ENCODE measurements at places on chromosomes 6 and 20. TPM values are rescaled to one million over a fixed set of nuclear protein-coding genes. Genes with fewer than 3 reads are reported as not detected.

GRCh38 chr20:36950414-36951197 lies 902 bp downstream of the SAMHD1 start:
- DNase-seq, result peak; percentile 36

GRCh38 chr6:14280006-14280510 lies 162.5 kb downstream of the CD83 start:
- no peak for DNase-seq

GRCh38 chr6:6293317-6293716 lies 27.1 kb downstream of the F13A1 start:
- DNase-seq, result no peak

DNA sequence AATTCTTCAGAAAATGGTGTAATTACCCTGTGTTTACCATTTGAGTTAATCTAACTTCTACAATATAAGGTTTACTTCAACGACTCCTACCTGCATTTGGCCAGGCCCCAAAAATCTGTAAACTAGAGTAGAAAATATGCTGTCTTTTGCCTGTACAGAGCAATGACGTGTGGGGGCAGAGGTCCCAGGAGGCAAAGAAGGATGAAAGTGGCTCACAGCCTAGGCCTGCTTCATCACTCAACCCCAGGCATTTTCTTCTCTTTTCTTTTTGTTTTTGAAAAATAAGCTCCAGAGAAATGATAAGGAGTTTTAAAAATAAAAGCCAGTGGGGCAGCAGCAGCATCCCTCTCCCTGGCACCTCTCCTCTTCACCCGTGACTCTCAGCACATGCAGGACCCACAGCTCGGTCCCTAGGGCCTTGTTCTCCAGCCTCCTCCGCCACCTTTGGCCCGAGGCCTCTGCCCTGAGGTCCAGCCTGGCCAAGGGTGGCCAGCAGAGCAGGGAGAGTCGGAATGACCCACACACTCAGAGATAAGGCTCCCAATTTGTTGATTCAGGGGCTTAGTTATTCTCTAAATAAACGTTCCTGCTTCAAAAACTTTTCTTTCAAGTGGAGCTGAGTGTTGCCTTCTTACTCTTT lies 310.3 kb upstream of the RNF24 start:
- DNase-seq, result no peak

DNA sequence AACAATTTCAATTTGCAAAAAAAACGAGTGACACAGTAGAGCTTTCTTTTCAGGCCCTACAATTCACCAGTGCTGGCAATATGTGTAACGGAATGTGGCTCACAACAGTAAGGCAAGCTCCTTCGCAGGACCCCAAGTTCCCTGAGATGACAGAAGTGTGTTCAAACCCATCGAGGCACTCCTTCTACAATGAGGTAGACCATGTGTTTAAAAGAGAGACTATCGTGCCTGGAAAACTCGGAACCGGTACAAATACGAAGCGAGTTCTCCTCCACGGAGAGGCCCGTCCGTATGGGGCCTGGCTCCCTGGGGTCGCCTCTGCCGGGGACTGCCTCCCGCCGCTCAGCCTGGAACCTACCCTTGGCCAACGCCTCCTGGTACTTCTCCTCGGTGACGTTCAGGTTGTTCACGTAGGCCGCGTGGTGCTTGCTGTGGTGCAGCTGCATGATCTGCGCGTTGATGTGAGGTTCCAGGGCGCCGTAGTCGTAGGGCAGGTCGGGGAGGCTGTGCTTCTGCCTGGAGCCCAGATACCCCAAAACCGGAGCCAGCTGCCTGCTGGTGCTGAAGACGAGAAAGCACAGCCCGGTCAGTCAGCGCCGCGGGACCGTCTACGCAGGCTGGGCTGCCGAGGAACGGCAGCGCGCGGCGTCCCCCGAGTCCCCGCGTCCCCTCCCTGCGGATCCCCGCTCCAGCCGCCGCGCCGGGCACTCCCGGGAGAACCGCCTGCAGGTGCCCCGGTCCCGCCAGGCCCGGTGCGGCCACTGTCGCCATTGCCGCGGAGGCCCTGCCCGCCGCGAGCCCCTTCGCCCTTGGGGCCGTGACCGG lies 526 bp downstream of the SOD2 start:
- peak; percentile 78 for DNase-seq

- no peak for DNase-seq
These were observed 151.9 kb upstream of the SLC22A16 start for GRCh38 chr6:110628330-110628729.

- DNase-seq, result no peak
These were observed 163.2 kb downstream of the PDE7B start for GRCh38 chr6:136014454-136015437.

DNA sequence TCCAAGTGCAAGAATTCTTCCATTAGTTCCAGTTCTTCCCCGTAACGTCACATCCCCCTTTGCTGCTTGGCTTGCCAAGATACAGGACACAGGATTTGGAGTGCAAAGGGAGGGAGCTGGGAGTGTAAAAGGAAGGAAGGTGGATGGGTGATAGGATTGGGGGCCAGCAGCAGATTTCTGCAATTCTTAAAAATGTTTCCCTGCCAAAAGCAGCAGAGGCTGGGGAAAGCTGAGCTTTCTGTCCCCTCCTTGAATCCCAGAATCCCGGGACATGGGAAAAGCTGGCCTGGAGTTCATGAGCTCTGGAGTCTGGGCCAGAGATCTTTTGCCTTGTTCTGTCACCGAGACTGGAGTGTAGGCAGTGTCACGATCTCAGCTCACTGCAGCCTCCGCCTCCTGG lies 60.0 kb upstream of the EPB41L1 start:
- no peak for DNase-seq

DNA sequence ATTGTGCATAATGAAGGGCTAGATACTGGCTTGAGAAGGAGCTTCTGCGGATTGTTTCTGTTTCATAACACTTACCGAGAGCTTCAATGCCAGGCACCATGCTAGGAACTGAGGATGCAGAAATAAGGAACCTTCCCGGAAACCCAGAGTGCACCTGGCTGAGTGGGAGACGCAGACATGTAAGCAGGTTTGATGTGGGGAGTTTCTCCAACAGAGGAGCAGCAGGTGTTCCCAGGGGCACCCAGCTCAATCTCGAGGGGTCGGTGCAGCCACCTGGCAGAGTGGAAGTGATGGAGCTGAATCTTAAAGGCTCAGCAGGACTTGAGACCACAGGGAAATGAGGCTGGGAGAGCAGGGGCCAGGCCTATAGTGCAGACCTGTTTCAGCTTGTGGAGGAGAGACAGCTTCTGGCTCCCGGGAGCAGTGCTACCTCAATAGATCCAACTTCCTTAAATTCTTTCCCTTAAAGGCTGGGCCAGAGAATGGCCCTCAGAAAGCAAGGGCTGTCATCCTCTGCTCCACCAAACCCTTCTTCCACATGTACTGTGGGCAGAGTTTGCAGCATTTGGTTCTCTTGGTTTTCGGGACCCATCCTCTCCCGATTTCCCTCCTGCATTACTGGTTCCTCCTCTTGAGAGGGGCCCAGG lies 27.8 kb upstream of the SRC start:
- no peak for DNase-seq

DNA sequence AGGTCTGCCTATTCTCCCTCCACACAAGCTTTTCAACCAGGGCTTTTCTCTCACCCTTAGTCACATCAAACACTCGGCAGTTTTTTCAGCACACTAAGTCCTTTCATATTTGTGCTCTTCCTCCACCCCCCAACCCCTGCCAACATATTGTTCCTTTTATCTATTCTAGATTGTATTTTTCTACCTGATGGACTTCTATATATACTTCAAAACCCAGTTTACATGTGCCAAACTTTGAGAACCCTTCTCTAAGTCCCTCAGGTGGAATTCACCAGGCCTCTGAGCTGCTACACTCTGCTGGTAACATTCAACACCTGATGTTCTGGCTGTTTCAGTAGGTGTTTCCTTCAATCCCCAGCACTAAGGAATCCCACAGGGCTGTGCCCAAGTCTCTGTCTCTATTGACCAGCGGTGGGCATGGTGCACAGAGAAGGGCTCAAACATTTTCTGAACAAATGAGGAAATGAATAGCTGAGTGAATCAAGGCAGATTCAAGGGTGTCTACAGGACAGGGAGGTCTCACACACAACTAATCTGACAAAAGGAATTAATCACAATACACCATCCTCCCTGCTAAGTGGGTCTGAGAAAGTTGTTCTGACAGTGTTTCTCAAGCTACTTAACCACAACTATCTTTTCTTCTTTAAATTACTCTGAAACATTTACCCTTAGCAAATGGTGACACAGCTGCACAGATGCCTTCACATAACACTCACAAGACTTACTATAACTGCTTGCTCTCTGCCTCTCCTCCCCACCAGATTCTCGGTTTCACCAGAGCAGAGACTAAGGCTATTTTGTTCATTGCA lies 166.5 kb downstream of the TSHZ2 start:
- no peak for DNase-seq

GRCh38 chr6:81998432-81998831 lies 246.0 kb upstream of the TENT5A start:
- no peak for DNase-seq

DNA sequence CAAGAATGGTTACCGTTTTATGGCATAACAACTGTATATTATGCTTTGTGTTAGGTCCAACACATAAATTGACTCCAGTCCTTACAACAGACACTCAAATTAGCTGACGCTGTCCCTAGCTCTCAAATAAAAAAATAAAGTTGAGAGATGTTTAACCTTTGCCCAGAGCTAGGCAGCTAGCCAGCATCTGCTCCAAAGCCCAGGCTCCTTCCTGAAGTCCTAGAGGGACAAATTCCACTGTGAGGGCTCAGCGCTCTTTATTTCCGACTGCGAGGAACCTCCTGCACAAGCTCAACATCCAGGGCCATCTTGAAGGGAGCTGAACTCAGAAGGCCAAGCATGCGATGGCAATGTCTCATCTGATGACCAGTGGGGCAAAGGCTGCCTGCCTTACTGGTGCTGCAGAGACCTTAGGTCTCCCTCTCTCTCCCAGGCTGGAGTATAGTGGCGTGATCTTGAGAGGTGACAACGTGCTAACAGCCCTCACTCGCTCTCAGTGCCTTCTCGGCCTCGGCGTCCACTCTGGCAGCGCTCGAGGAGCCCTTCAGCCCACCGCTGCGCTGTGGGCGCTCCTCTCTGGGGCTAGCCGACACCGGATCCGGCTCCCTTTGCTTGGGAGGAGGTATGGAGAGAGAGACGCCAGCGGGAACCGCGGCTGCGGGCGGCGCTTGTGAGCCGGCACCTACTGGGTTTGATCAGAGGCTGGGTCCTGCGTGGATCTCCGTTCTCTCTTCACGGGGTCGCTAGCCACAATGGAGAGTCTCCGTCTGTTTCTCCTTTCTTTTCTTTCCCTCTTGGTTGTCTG lies 24.7 kb upstream of the GFOD1 start:
- DNase-seq, result no peak

- DNase-seq, result no peak
These were observed at the start of gene FRMD1 for GRCh38 chr6:168078943-168079405. FRMD1 (minus strand) TSS chr6:168079212; CDS start chr6:168079094, 118 bp downstream.

DNA sequence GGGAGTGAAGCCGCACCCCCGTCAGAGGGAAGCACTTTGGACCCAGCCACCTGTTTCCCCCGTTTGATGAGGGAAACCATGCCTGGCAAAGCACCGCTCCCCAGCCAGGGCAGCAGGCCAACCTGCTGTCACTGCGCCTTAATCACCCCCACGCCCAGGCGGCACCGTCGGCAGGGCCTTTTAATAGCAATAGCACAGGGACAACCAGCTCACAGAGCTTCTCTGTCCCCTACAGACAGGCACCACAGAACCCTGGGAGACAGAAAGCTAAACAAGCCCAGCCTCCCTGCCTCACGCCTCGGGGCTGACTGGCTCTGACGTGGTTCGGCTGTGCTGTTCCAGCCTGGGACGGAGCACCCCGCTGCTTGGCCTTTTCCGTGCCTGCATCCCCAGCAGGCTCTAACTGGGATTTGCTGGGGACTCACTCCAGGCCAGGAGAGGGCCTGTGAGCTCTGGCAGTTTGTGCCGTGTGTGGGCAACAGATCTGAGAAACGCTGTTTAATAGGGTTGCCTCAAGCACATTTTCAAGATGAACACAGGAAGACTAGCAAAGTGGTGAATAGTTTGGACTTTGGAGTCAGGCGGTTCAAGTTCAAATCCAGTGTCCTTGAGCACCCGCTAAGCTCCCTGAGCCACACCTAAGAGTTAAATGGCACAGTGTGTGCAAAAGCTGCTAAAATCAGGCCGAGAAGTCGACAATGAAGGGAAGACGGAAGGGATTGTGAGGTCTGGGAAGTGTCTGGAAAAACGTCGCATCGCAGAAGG lies 223.8 kb downstream of the NRN1 start:
- no peak for DNase-seq

GRCh38 chr20:64256282-64256935 lies 861 bp downstream of the PCMTD2 start:
- DNase-seq, result no peak

DNA sequence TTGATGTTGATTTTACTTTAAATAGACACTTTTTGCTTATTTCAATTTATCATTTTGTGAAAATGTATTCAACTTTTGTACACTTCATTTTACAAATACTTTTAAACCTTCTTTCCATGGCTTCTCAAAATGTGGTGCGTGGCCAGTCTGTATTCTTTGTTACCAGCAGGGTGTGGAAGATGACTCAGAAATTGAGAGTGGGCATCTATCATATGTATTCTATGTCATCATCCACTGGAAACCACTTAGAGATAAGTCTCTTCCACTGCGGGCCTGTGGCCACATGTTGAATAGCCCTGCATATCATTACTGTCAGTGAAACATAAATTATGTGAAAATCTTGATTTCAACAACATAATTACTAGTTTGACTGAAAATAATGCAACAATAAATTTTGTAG lies 52.6 kb upstream of the MC3R start:
- no peak for DNase-seq

DNA sequence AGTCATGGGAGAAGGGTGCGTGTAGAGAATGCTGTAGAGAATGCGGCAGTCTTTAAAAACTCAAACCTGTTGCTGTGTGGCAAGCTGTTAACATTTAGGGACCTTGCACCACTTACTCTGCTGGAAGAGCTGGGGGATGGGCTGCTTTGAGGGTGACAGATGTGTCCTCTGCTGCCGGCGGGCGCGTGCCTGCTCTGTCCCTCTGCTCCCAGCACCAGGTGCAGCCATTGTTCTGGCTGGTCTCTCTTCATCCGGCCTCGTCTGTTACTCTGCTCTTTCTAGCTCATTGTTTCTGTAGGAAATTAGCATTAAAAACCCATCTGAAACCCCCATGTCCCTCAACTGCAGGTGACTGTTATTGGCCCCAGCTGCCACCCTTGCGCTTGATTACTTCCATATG lies 78.5 kb downstream of the CBFA2T2 start:
- DNase-seq, result peak; percentile 29

DNA sequence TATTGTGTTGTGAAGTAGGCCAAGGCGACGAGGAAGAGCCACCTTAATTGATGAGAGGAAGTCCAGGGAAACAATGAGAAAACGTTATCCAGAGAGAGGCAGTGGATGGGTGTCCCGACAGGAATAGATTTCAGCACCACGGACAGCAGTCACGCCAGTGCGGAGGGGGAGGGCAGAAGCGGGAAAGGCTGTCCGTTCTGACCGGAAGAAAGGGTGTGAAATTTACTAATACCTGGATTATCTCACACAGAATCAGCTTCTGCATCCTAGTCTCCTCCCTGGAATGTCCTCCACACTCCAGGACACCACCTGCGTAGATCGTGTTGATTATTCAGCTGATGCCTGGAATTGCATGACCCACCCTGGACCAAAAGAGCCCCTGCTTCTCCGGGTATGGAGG lies 7.4 kb upstream of the BPIFA3 start:
- DNase-seq, result peak; percentile 13

THEMIS gene
- total RNA-seq, result not detected

JPH2 gene
- total RNA-seq, result 0.17 TPM

RAB44 gene
- 0.19 TPM for total RNA-seq

OR2H1 gene
- not detected for total RNA-seq

All from B cell (primary cell).